ENCODE measurements at places on chromosomes 1 and 21.

DNA sequence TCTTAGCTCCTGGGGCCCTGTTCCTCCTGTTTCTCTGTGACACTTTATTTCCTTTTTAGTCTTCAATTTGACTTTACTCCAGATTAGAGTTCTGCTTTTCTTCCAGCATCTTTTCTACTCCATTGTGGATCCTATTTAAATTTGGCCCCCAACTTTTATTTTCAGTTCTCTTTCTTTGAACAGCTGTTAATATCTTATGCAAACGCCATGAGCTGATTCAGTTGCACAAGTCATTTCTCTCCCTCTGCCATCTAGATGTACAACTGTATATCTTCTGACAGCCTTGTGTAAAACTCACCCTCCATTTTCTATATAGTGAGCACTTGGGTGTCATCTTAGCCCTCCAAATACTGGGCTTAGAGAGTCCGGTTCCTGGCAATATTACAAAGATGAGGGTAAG lies 42.2 kb downstream of the SPATA17 start:
- no peak for DNase-seq

DNA sequence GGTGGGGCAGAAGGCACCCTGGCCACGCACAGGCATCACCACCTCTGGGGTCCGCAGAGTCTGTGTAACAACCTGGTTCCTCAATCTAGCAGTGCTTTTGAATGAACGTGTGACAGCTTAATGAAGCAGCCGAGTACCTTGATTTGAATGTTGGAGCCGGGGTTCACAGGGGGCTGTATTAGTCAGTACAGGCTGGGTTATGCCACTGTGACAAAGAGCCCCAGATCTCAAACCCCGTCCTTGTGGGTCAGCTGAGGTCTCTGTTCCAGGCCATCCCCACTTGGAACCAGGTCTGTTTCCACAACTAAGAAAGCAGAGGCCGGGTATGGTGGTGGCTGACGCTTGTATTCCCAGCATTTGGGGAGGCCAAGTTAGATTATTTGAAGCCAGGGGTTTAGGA lies 10.5 kb downstream of the TMEM240 start:
- no peak for DNase-seq

DNA sequence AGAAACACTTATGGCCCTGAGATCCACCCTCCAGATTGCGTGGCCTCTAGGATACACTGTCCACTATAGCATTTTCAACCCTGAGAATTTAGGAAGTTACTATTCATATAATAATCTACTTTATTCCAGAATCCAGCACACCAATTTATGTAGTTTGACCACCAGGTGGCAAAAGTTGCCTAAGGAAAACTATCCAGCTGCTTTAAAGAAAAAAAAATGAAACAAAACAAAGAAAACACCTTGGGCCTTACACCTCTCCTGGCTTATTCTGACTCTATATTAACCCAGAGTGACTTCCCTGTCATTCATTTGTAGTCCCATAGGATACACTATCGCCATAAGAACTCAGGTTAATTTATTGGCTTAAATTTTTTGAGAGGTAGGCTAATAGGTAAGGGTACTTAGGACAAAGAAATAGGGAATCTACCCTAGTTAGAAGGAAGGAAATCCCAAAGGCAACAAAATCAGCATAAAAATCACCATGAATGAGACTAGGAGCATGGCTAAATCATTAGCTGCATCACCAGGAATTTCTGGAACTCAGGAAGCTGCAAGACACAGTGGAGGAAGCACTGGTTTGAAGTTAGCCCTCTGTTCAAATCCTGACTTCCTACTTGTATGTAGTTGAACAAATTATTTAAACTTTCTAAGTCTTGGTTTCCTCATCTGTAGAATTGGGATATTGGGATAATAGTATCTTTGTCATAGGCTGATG lies 107.5 kb downstream of the SPAG17 start:
- DNase-seq, result no peak

DNA sequence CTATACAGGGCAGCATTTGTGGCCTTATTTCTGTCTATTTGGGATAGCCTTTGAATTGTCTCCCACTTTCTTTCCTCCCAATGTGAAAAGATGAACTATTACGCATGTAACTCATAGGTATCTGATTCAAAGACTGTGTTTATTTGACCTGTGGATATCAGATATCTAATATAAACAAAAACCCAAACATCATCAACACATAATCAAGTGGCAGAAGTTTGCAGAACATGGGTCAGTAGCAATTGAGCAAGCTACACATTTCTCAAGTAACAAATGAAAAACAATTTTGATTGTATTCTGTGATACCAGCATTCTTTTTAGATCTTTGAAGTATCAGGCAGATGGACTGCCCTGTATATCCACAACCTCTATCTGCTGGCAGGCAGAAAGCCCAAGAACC lies 490.5 kb upstream of the ADGRL2 start:
- no peak for DNase-seq

DNA sequence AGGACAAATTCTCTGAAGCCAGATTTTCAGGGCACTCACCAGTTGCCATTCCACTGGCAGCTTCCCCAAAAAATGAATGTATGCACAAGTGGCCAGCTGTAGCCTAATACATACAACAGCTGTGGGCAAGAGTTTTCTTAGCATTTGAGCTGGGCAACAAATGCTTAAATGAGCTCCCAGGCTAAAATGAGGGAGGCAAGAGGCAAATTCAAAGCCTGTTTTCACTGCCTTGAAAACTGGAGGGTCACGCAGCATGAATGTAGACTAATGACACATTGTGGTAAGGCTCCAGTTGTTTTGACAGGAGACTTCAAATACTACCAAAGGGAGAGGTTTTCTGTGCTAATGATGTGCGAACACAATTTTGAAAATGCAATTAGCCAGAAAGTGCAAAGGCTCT lies 88.2 kb downstream of the TIAM1 start:
- no peak for DNase-seq

DNA sequence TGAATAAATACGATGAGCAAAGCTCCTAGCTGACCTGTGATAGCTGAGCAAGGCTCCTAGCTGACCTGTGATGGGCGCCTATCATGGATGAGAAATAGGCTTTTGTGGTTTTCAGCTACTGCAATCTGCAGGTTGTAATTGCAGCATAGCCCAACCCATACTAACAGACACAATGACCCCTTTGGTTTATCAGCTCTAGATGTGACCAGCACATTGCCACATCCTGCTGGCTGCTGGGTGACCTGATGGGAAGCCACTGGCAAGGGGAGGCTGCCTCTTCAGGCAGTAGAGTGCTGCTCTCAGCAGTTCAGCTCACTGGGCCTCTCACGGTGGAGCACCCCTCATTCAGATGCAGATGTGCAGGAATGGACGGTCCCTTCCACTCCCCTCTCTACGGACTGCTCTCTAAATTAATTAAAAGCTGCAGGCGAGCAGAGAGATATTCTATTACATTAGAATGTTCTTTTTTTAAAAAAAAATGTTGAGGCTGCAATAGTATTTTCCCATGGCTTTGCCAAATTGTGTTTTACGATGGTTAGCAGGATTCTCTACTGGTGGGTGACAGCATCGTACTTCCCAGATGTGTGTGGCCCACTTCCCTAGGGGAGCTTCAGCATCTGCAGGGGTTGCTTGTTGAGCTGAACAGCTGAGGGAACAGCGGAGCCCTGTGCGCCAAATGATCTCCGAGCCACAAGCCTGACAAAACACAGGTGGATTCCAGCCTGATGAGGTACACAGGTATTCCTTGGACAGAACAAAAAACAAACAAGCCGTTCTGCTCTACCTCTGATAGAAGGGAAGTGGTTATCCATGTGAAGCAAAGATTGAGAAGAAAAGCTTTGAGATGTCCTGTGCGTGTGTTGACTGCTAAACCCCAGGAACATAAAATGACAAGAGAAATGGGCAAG lies 65.0 kb downstream of the SYT6 start:
- DNase-seq, result no peak

DNA sequence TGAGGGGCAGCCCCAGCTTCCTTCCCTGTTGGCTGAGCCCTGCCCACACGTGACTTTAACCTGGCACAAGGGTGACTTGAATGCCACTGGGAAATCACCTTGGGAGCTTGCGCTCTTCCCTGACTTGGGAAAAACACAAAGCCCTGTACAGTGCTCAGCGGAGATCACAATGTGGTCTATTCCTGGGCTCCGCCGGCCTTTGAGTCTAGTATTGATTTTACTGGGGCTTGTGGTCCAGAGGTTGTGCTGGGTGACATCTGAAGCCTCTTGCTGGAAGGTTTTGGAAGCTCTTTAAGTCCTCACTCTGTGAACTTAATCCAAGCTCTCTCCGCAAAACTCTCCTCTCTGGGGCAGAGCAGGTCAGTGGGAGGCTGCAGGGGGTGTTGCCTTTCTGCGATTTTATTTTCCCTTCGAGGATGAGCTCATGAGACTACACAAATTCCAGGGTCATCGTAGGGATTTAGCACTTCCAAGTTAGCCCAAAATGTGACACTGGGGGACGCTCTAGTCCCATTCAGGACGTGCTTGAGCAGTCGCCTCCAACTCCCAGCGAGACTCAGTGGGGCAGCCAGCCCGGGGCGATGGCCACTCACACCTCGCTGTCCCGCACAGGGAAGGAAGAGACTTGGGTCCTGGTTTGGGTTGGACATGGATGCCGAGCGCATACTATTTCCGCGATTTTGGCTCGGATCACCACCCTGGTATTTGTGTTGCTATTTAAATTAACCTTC lies 291.9 kb upstream of the AJAP1 start:
- DNase-seq, result no peak

Data from omental fat pad (tissue), 4 donors.